ENCODE measurements at places on chromosomes 12 and 14.

DNA sequence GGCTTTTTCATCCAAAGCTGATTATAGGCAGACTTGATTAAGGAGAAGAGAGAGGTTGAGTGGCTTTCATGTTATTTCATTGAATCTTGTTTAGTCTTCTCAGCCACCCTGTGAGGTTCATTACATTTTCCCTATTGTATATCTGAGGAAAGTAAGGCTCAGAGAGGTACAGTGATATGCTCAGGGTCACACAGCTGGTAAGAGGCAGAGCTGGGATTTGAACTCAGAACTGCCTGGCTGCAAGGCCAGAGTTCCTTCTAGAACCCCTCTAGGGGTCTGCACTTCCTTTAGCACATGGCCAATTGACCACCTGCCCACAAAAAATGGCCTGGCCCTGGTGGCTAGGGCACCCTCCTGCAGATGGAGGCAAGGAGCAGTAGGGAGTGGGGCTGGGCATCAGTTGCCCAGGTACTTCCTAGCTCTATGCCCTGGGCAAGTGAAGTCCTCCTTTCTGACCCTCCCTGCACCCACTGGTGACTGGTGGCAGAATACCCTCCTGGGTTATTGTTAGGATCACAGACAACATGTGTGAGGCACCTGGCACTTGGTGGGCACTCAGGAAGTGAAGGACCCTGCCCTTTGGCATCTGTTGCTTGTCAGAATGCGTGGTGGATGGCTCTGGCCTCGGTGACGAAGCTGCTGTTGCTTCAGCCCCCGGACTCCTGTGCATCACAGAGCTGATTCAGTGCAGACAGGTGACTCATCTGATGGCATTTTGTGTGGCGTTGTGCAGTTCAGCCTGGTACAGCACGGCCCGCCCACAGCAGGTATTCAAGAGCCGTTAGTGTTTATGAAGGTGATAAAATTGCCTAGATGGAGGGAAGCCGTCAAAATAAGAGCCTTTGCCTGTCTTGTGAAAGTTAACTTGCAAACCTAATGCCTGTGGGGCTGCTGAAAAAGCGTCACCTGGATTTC is 115.8 kb downstream of the SLC25A47 start:
- DNase-seq, result no peak

GRCh38 chr12:44780221-44780790 is 95.8 kb downstream of the NELL2 start:
- DNase-seq, result no peak

DNA sequence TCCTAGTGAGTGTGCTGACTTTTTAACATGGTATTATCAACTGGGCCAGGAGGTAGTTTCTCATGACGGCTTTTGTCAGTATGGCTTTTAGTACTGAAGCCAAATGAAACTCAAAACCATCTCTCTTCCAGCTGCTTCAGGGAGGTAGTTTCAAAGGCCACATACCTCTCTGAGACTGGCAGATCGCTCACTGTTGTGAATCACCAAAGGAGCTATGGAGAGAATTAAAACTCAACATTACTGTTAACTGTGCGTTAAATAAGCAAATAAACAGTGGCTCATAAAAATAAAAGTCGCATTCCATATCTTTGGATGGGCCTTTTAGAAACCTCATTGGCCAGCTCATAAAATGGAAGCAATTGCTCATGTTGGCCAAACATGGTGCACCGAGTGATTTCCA is 141.1 kb downstream of the HMGA2 start:
- DNase-seq, result no peak

DNA sequence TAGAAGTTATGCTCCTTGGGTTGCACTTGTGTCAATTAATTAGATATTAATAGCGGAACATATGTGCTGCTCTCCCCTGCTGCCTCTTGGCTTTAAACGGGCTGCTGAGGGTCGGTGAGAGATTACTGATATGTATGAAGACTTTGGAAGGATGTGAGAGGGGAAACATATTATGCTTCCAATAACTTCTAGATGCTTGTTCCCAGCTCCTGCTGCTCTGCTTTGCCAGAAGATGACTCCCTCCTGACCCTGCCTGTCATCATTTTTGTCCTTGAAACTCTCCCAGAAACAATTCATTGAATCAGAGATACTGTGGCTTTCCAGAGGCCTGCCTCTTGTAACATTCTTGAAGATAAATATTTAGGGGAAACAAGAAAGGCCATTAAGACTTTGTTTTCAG is 300.1 kb upstream of the STXBP6 start:
- no peak for DNase-seq

DNA sequence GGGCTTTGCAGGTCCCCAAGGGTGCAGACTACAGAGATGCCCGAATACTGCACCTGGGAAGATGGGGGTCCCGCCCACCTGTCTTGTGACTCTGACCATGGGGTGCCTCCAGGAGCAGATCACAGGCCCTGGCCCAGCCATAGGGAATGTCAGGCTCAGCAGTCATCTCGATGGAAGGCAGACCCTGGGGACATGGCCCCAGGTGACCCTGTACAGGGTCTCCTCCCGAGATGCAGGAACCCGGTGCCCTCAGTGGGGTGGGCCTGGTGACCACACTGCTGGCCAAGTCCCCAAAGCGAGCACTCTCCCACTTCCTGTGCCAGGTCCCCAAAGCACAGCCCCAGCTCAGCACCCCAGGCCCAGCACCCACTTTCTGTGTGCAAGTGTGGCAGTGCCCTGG is 903.7 kb upstream of the USP15 start:
- no peak for DNase-seq

DNA sequence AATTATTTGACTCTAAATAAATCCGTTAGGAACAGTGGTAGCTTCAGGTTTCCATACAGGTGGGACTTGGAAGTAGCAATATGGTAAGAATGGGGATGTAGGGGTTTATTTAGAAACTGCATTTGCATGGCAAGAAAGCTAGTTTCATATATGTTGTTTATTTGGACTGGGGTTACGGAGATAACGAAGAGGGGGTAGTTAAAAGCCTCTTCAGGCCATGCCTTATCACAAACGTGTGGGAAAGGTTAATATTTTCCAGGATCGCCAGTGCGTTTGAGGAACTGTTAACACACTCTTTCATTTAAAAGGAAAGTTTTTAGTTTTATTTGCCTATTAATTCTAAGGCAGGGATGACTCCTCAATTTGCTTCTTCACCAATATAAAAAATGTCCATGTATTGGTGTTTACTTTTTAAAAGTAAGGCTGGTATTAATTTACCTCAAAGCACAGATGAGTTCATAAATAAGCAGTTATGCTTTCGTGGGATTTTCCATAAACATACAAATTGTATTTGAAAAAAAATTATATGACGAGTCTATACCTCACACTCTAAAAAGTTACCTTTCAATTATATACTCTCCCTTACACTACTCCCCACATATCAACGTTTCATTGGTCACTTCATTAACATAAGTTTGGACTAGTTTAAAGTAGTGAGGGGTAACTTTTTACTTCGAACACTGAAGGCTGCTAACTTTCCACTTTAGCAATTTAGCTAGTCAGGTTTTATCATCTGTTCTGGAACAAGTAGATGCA is 814 bp downstream of the RAB2B start:
- no peak for DNase-seq
